Fibroblast of skin of abdomen (primary cell): ENCODE measurements at places on chromosomes 11 and 22.
A peak's percentile ranks its signal among the peaks of the same experiment; 100 is the strongest.

DNA sequence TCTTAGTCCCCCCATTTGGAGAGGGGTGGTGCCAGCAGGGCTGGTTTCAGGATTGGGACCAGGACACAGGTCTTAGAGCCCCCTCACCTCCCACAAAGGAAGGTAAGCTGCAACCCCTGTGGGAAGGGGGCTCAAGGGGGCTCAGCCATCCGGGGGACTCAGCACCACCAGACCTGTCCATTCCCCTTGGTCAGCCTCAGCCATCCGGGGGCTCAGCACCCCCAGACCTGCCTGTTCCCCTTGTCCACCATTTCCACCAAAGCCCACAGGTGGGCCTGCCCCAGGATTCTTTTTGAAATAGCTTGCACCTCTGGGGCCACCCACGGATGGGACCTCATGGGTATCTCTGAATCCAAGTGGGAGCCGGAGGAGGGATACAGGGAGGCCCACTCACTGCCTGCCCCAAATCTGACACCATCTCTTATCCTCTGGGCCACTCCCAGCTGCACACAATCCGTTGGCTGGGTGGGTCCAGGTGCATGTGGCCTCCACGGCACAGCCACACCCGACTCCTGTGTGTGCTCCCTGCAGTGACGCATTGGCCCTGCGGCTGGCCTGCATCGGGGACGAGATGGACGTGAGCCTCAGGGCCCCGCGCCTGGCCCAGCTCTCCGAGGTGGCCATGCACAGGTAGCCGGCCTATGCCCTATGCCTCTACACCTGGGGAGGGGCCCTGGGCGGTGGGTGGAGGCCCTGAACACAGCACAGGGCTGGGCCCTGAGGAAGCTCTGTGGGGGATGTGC is 15.9 kb downstream of the MCAT start:
- no peak for DNase-seq

DNA sequence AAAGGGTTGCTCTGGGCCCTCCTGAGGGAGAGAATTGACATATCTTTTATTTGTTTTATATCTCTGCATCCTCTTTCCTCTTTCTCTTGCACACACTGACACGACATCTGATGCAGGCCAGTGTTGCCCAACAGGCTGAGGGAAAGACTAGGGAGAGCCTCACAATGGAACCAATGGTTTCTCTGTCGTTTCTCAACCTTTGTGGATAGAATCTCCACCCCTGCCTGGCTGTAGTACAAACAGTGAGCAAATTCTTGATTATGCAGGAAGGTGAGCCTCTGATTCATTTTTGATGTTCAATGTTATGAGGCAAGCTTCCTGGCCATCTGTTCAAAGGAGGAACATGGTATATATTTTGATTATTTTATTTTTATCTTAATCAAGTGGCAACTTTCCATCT is 49.8 kb upstream of the PLET1 start:
- DNase-seq = no peak

GRCh38 chr22:36797911-36798673 is 18.7 kb downstream of the PVALB start:
- DNase-seq = no peak

DNA sequence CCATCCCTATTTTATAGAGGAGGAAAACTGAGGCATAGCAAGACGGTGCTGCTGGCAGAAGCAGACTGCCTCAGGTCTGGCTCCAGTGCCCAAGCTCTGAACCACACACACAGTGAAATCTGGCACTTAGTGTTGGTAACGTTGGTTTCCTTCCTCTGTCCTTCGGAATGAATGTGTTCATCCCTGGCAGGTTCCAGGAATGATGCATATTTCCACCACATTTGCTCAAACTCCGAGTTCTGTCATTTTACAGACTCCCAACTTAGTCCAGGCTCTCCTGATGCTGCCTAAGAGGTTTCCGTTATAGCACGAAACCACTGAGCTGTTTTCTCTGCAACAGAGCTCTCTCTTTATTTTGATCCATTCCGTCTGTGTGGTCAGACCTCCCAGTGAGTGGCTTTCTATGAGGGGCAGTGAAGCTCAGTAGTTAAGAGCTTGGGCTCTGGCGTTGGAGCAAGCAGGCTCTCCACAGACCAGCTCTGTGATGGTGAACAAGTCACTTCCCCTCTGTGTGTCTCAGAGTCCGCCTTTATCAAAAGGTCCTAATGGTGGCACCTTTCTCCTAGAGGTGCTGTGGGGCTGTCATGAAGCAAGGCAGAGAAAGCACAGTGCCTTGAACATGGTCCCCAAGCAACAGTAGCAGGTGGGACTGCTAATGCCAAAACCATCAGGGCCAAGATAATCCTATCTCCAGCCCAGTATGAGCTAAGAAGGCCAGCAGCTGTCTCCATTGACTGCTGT is 200.3 kb downstream of the MYO18B start:
- DNase-seq = no peak

GRCh38 chr11:37947821-37948220 is 1349.8 kb upstream of the RAG2 start:
- no peak for DNase-seq

GRCh38 chr22:49886346-49887063 is 31.7 kb downstream of the ALG12 start:
- no peak for DNase-seq

GRCh38 chr22:35375031-35375430 is 5.9 kb upstream of the HMOX1 start:
- DNase-seq = peak; percentile 67

- DNase-seq = no peak
These were observed 78.9 kb upstream of the FIBIN start for GRCh38 chr11:26914968-26915367.

DNA sequence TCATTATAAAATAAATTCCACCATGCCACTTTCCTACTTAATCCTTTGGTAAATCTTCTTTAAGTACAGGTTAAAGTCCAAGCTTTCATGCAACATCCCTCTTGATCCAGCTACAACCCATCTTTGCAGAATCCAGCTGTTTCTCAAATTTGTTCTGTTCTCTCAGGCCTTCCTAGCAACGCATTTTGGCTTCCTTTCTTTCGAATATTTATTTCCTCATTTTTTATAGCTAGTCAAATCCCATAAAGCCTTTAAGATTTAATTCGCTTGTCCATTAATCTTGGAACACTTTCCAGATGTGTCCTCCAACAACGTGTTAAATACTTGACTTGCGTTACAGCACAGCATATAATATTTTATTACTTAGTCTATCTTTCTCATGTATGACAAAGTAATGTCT is 600.1 kb upstream of the CHORDC1 start:
- DNase-seq = no peak

DNA sequence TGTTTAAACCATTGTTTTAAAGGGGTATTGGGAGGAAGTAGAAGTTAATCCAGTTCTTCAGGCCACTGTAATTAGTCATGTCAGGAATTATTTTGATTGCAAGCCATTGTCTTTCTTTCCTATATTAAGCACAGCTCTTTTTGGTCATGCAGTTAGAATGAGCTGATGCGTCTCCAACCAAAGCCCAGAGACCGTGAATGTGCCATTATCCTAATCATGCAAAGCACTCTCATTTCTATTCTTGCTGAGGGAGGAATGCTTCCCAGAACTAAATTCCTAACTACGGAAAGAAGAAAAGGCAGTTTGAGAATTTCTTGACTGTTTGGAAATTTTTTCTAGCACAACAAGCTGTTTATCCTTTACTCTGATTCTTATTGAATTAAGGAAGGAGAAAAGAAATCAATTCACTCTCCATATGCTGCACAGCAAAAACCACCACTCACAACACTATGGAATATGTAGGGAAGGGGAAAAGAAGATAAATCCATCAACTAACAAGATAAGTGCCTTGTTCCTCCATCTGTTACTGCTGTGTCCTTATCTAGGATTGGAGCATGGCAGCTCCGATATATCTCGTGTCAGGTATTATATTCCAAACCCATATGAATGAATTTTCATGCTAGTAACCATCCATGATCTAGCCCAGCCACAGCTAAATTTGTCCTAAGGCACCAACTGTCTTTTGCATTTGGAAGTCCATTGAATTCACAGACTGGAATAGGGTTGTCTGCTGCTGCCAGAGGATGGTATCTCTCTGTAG is 70.8 kb downstream of the NTM start:
- no peak for DNase-seq

GRCh38 chr22:47452184-47452583 is 689.7 kb downstream of the TBC1D22A start:
- DNase-seq = no peak

DNA sequence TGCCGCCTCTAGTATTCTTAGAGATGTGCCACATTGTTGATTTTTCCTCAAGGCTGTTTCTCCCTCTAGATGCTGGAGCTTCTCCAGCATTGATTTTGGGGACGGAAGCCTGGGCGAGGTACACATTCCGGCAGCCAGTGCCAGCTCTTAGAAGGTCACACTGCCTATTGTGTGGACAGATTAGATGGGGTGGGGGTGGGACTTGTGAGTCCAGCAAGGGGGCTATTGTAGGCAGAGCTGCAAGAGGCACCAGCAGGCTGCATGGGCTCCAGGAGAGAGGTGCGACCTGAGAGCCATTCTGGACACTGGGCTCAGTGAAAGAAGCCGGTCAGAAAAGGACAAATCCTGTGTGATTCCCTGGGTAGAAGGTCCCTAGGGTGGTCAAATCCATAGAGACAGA is 12.4 kb downstream of the C11orf21 start:
- DNase-seq = no peak

GRCh38 chr11:100319691-100320090 is 367.4 kb upstream of the ARHGAP42 start:
- DNase-seq = no peak

GRCh38 chr11:88345408-88345807 is 7.9 kb upstream of the CTSC start:
- DNase-seq = peak; percentile 56

GRCh38 chr22:36274531-36274930 is 21.6 kb downstream of the APOL1 start:
- DNase-seq = no peak

DNA sequence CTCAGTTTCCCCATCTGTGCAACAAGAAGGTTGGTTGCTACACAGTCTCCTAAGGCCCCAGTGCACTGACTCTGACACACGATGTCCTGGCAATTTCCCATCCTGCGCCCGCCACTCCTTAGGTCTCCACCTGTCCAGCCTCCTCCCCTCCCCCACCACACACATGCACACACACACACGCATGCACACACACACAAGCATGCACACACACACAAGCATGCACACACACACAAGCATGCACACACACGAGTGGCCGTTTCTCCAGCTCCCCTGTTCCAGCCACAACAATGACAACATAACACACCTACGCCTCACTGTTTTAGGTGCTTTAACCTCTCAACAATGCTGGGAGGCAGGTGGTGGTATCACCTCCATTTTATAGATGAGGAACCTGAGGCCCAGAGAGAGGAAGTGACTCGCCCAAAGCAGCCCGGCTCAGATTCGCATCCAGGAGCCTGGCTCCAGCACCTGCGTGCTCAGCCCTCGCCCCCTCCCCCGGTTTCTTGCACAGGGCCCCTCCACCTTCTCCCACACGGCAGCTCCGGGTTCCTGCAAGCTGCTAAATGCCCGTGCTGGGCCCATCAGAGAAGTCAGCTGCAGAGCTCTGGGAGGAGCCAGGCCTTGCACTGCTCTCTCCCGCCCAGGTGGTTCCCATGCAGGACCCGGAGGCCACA is 13.0 kb downstream of the CYTH4 start:
- no peak for DNase-seq

DNA sequence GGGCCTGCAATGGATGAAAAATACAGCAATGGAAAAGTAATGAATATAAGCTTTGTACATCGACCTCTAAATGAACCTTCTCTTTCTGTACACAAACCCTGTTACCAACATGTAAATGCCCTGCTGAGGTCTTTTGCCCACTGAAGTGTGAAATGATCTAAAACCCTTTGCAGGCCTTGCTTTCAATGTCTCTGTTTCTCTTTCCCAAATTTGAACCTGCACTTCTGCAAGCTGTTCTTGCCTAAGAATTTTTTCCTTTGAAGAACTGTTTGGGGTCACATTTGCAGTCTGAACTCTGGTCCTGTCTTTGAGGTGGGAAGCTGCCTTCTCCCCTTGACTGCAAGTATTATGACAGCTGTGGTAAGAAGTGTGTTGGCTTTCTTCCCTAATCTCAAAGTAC is 1237.1 kb downstream of the FAM181B start:
- no peak for DNase-seq

- DNase-seq = peak; percentile 83
These were observed at the start of gene SAAL1 for GRCh38 chr11:18105802-18106574. TSS of gene SAAL1 (minus strand) at chr11:18106082. CDS start at chr11:18106041, 41 bp downstream.

DNA sequence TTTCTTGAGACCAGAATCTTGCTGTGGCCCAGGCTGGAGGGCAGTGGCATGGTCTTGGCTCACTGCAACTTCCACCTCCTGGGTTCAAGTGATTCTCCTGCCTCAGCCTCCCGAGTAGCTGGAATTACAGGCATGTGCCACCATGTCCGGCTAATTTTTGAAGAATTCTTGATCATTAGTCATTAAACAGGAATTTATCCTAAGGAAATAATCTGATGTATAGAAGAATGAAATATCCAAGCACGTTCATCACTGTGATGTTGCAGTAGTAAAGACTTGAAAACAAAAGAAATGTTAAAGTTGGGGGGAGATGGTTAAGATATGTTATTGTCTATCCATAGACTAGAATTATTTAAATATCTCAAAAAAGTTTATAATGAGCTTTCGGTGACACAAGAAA is 23.6 kb downstream of the CBL start:
- peak; percentile 35 for DNase-seq

DNA sequence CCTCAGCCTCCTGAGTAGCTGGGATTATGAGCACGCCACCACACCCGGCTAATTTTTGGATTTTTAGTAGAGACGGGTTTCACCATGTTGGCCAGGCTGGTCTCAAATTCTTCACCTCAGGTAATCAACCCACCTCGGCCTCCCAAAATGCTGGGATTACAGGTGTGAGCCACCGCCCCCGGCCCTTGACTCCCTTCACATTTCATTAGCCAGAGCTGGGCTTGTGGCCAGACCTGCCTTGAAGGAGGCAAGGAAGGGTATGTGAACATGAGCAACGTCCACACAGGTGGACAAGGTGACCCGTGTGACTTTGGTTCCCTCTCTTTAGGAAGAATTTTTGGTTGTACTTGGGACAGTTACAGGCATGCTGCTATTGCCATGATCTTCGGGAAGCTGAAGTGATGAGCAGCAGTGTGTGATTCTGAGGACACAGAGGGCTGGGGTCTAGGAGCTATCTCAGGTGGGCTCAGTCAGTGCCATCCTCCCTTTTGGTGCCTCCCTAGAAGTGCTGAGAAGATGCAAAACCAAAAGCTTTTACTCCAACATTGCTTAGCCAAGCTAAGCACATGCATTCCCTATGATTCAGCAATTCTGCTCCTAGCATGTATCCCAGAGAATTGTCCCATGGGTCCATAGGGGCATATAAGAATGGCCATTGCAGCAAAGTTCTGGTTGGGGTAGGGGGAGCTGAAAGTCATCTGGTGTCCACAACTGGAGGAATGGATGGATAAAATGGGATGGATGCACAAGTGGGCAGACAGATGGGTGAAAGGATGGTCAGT is 6.1 kb downstream of the AP5B1 start:
- DNase-seq = no peak

- peak; percentile 78 for DNase-seq
These were observed 58.9 kb downstream of the FLRT1 start for GRCh38 chr11:64094463-64095260.
